ENCODE measurements at places on chromosomes 2 and 18. TPM values are rescaled to one million over a fixed set of nuclear protein-coding genes. Genes with fewer than 3 reads are reported as not detected.

CXCR2 gene
- total RNA-seq, result 0.33 TPM

STPG4 gene
- not detected for total RNA-seq

TRIM43 gene
- not detected for total RNA-seq

PLCD4 gene
- total RNA-seq, result 1.3 TPM

MIB1 gene
- 24.9 TPM for total RNA-seq

SKOR2 gene
- total RNA-seq, result not detected

CNDP1 gene
- total RNA-seq, result not detected

SLC14A1 gene
- total RNA-seq, result 5.2 TPM

LCLAT1 gene
- total RNA-seq, result 17.0 TPM

KLF7 gene
- total RNA-seq, result 31.3 TPM

GNLY gene
- total RNA-seq, result not detected

KCNF1 gene
- total RNA-seq, result 0.76 TPM

NEDD4L gene
- total RNA-seq, result 72.6 TPM

TUBA4B gene
- total RNA-seq, result not detected

RAX gene
- not detected for total RNA-seq

BMP10 gene
- 1,953 TPM for total RNA-seq

NR4A2 gene
- 4.1 TPM for total RNA-seq

TMEM163 gene
- 4.9 TPM for total RNA-seq

NT5C1B gene
- not detected for total RNA-seq

LONRF2 gene
- total RNA-seq, result 14.3 TPM

AFF3 gene
- total RNA-seq, result 17.8 TPM

DYSF gene
- total RNA-seq, result 42.1 TPM

KATNAL2 gene
- total RNA-seq, result 7.0 TPM

DSG1 gene
- total RNA-seq, result 4.3 TPM

CFAP221 gene
- total RNA-seq, result 3.7 TPM

ADRA2B gene
- total RNA-seq, result 0.44 TPM

HJURP gene
- 0.94 TPM for total RNA-seq

ATP6V1C2 gene
- total RNA-seq, result not detected

CNGA3 gene
- total RNA-seq, result not detected

SP5 gene
- total RNA-seq, result not detected

SMYD1 gene
- 188 TPM for total RNA-seq

STARD6 gene
- not detected for total RNA-seq

ZNG1B gene
- 26.1 TPM for total RNA-seq

MAPK4 gene
- total RNA-seq, result 41.1 TPM

C2orf68 gene
- total RNA-seq, result 25.0 TPM

SNORC gene
- 0.86 TPM for total RNA-seq

ZNF516 gene
- total RNA-seq, result 16.2 TPM

BOLL gene
- not detected for total RNA-seq

TMEM198 gene
- 3.2 TPM for total RNA-seq

TFPI gene
- total RNA-seq, result 39.1 TPM

ALPG gene
- total RNA-seq, result not detected

NLRC4 gene
- total RNA-seq, result 1.7 TPM

EVX2 gene
- total RNA-seq, result not detected

SAG gene
- not detected for total RNA-seq

CACNB4 gene
- total RNA-seq, result 0.99 TPM

GAREM2 gene
- 4.5 TPM for total RNA-seq

TEKT4 gene
- total RNA-seq, result not detected

MAP3K19 gene
- not detected for total RNA-seq

SGPP2 gene
- 4.7 TPM for total RNA-seq

Measured in right cardiac atrium (tissue), 5 donors.